ENCODE measurements at places on chromosomes 2 and 18.

DNA sequence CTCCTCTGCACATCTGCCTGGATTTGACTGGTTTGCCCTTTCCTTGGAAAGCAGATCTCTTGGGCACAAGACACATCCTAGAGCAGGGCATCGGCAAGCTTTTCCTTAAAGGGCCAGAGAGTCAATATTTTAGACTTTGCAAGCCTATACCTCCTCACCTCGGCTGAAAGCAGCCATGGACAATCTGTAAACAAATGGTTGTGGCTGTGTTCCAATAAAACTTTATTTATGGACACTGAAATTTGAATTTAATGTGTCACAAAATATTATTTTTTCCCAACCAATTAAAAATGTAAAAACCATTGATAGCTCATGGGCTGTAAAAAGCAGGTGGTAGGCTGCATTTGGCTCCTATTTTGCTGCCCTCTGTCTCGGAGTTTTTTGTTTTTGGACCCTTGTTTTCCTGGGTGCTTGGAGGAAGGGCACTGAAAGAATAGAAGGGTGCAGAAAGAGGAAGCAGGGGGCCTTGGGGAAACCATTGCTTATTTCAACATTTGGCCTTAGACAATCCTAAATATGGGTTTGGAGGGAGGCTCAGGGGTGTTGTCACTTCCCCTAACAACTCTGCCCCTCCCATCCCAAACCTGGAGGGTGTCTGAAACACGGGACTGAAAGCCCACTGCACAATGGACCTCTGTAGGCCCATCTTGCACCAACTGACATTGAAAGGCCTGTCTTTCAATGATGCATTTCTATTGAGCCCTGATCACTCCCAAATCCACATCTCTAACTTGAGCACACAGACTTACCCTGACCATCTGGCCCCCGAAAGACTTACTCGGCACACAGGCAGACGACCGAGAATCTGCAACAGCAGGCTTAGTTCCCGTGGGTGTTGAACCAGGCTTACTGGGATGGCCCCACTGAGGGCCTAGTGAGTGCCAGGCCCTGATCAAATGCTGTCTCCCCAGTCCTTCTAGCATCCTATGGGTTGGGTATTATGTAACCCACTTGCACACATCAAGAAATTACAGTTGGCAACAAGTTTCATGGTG, 7.1 kb upstream of the ZFP36L2 start:
- DNase-seq = no peak

DNA sequence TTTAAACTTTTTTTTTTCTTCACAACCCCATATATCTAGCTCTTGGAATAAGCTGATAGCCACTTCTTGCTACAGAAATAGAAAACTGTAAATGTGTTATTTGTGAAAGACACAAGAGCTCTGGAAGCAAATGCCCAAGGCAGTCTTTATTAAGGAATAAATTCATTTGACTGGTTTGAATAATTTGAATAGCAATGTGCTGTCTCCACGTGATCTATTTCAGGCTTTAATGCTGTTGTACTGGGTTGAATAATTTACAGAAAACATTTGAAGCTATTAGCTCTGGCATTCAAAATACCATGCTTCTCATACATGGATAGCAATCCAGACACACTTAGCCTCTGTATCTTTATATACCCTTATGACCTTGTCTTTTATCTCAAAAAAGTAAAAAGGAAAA, 366.7 kb upstream of the KCNJ3 start:
- DNase-seq = no peak

DNA sequence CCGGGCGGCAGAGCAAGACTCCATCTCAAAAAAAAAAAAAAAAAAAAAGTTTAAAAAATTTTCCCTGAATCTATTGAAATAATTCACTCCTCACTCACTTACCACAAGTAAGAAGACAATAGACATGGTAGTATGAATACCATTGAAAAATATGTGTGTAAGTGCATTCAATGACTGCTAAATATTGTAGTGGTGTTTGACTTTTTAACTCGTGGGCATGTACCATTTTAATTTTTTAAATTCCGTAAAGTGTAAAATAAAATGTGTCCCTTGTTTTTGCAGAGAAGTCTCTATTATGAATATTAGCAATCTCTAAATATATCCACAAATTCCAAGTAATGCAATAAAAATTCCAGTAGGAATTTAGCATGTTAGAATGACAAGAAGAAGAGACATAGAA, 134.1 kb downstream of the COPS8 start:
- peak; percentile 36 for DNase-seq

- peak; percentile 92 for DNase-seq
Observed at GRCh38 chr18:2881088-2881839, 34.5 kb downstream of the EMILIN2 start.

Data from GM03348 (cell line).